ENCODE measurements at places on chromosomes 6 and 20. TPM values are rescaled to one million over a fixed set of nuclear protein-coding genes. Genes with fewer than 3 reads are reported as not detected.

- no peak for DNase-seq
Measured at GRCh38 chr20:47232518-47232917, 124.0 kb downstream of the ZMYND8 start.

DNA sequence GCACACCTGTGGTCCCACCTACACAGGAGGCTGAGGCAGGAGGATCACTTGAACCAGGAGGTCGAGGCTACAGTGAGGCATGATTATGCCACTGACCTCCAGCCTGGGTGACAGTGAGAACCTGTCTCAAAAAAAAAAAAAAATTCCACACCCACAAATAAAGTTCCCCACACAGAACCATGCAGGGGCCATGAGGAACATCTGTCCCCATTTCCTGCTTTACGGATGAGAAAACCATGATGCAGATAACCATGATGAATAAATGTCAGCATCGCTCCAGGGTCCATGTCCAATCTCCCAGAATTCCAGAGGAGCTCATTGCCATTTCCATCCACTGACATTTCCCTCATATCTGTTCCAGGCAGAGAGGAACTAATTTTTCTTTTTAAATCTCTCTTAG is 16.9 kb upstream of the AGPAT4 start:
- no peak for DNase-seq

- peak; percentile 79 for DNase-seq
Measured at GRCh38 chr20:44720997-44721784, 6.0 kb downstream of the CCN5 start.

- no peak for DNase-seq
Measured at GRCh38 chr20:24701027-24701426, 231.6 kb downstream of the SYNDIG1 start.

DNA sequence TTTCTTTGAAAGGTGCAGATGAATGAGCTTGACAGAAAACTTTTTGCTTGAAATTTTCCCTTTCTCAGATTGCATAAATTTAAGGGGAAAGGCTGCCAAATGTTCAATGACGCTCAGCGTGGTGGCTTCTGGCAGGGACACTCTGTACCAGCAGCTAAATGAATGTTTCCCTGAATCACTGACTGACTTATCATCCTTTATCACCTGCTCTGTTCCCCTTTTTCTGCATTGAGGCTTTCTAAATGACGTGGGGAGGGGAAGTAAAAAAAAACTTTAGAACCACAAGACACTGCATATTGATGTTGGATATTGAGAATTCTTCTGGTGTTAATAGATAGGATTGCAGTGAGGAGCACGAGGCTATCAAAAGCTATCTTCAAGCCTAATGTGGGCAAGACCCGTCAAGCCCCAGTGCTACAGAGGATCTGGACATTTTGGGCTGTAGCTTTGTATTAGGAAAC is 46.9 kb upstream of the ENPP5 start:
- no peak for DNase-seq

DNA sequence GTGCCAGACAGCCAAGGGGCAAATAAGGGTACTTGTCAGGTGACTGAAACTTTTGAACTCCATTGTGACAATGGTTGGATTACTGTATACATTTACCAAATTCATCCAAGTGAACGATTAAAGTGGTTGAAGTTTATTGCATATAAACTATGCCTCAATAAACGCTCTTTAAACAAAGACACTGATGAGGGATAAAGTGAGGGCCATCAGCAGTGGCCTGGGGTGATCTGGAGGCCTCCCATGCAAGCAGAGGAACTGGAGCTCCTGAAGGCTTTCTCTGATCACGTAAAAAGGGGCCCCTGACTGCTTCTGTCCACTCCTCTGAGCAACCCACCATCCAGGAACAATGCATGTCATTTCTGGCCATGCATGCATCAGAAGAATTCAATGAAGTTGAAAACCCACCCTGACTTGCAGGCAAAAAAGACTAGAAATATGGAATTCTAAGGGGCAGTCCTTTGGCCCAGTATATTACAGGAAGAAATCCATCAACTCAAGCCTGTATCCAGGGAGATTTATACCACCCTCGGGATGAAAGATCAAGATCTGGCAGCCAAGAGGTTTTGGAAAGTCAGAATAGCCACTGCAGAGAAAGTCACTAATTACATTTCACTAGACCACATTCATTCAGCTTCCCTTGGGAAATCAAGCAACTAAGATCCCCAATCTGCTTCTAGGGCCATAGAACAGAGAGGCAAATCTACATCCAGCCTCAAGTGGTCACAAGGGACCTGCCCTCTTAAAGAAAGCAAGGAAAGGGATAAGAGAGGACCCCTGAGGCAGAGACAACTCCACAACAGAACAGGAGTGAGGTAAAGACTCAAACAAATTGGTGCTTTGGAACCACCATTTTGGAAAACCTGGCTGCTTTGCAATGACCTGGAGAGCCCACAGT is 31.7 kb upstream of the RAB22A start:
- DNase-seq = no peak

- no peak for DNase-seq
Measured at GRCh38 chr6:32223258-32224235, at the start of gene NOTCH4. NOTCH4 (minus strand) TSS chr6:32224067; CDS start chr6:32223928, 139 bp downstream.

DNA sequence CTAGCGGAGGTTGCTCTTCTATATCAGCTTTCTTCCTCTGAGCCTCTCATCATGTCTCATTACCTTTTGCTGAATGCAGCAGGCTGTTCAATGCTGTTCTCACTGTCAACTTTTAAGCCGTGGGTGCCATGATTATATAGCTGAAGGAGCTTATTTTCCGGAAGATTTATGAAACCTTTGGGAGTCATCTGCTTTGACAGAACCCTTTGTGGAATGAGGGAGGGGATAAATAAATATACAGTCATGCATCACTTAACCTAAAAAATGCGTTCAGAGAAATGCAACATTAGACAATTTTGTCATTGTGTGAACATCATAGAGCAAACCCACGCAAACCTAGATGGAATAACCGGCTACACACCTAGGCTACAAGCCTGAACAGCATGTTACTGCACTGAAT is 102.2 kb upstream of the AKAP12 start:
- no peak for DNase-seq

DNA sequence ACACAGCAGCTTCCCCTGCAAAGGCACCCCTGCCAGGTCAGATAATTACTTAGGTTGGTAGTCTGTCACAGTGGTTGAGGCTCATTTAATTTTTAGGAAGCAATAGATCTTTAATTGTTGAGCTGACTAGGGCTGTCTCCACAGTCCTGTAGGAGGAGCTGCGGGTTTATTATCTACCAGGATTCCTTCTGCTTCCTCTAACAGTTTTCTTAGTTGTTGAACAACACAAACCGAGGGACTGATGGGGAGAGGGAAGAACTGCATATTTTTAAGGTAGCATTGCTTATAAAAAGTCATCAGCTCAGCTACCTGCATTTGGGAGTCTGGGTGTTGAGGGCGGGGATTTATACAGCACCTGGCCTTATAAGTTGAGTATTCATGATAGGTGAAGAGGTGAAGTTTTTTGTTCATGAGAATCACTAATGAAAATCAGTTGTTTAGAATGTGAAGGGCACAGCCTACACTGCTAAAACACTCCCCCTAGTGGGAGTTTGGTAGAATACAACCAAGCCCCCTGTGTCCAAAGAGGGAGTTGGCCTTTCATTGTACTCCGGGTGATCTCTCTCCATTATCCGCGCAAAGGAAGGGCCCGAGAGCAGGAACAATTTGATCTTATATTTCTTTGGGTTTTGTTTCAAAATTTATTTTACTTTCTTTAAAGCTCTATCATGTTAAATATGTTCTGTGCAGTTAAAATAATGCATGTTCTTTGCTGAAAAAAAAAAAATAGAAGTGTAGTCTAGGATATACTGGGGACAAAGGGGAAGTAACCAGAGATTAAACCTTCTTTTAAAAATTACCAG is 69.6 kb downstream of the SSR1 start:
- peak; percentile 58 for DNase-seq

- DNase-seq = no peak
Measured at GRCh38 chr20:18986146-18986830, 172.7 kb downstream of the SCP2D1 start.

GRCh38 chr20:40802886-40803285 is 113.8 kb upstream of the MAFB start:
- DNase-seq = no peak

DNA sequence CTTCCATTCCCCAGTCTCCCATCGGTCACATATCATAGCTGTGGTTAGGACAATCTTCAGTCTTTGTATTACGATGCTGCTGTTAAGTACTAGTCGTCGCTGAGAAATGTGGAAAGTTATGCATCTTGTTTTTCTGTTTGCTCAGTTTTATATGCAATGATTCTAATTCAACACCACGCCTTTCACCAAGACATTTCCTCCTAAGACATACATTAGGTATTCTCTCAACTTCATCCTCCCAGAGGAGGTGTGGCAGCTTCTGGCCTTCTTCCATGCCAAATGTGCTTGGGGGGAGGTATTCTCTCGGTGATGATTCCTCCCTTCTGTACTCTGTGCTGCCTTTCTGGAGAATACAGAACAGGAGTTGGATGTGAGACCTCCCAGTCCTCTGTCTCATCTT is 66.1 kb downstream of the B4GALT5 start:
- no peak for DNase-seq

GRCh38 chr6:65071480-65071879 is 635.5 kb downstream of the EYS start:
- DNase-seq = no peak

DNA sequence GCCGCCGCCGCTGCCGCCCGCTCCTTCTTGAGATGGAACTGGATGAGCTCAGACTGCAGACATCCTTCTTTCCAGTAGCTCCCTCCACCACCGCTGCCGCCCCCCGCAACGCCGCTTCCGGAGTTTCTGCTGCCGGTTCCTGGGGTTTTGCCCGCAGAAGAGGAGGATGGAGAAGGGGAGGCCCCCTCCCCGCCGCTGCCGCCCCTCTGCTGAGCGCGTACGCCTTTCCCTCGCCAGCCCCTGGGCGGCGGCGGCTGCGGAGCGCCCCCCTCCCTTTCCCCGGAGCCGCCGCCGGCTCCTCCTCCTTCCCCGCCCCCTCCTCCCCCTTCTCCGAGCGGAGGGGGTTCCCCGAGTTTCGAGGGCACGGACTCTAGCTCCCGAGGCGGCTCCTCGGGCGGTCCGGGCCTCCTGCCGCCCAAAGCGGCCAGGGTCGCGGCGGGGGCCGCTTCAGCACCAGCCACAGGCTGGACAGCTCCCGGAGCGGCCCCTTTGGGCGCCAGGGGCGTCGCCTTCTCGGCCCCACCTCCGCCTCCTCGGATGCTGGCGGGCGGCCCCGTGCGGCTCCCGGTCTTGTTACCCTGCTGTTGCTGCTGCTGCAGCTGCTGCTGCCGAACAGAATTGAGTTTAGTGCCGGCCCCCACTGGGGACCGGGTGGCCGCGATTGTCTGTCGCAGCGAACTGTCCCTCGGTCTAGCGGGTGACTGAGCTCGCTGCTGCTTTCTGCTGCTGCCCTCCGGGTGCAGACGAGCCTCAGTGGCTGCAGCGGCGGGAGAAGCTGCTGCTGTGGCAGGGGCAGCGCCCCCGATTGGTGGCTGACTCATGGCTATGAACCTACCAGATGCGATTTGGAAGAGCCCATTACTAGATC is 3.1 kb downstream of the MTCL3 start:
- DNase-seq = peak; percentile 29

DNA sequence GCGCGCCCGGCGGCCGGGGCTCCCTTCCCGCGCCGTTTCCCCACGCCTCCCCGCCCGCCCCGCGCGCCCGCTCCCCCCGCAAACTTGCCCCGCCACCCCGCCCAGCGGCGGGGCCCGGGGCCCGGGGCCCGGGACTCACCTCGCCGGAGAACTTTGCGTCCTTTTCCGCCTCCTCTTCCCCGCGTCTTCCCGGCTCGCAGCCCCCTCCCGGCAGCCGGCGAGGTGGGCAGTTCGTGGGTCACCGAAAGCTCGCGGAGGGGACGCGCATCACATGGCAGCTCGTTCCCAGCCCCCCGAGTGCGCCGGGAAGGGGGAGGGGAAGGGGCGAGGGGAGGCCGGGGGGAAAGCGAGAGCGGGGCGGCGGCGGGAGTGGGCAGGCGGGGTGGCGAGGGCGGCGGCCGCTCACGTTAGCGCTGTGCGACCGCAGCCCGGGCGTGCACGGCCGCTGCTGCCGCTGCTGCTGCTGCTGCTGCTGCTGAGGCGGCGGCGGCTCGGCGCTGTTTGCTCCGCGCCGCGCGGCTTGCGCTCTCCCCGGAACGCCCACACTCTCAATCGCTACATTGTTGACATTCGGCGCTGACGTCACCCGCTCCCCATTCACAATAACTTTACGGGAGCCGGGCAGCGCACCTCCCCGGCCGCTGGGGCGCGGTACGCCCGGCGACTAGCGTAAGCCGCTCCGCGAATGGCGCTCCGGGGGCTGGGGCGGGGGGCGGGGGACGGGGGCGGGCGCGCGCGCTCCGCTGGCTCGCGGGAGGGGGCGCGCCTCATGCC is at the start of gene BACH2:
BACH2 (minus strand) TSS at position 503 of the 774 bp plus-strand sequence. CDS start 287,999 bp downstream, outside the sequence.
- peak; percentile 75 for DNase-seq

DNA sequence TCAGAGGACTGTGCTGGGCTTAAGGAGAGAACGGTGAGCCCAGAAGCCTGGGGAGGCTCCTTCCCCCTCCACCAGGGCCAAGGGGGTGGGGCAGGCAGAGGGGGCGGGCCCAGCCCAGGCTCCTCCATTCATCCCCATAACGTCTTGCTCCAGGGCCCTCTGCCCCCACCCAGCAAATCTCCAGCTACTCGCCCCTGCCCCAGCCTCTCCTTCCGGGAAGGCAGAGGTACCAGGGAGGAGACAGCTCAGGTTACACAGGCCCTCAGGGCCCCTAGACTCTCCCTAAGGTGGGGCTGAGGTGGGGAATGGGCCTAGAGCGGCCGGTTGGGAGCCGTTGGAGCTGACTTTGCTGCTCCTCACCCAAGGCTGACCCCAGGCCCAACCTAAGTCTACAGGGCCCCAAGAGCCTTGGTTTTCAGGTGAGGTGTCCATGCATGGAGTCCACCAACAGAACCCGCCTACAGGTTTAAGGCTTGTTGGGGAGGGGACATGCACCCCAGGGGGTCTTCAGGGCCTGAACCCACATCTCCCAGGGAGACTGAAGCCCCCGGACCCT is 1.2 kb downstream of the LAMA5 start:
- peak; percentile 61 for DNase-seq

DNA sequence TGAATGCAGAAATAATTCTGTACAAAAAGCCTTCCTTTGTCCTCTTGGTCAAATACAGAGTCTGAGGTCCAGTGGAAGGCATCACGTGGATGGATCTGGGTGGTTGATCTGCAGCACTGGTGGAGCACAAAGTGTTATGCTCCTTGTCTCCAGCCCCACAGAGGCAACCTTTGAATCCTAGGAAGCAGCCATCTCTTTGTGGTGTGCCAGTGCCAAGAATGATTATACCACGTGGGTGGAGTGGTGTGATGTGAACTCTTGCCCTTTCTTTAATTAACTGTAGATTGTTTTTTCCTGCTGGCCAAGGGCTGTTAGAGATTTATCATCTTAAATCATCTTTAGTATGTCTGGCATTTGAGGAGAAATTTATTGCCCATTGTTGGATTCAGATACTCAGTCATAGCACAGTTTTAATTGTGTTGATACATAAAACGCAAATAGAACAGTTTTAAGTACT is 31.1 kb downstream of the NCOA7 start:
- DNase-seq = no peak

GRCh38 chr6:3251462-3252314 is 7.1 kb upstream of the PSMG4 start:
- DNase-seq = peak; percentile 75

- no peak for DNase-seq
Measured at GRCh38 chr20:36579996-36580545, 6.7 kb downstream of the TGIF2 start.

- DNase-seq = no peak
Measured at GRCh38 chr6:113820761-113821160, 36.4 kb upstream of the MARCKS start.

DNMT3B gene
- total RNA-seq = 3.3 TPM

PLA2G7 gene
- not detected for total RNA-seq

MICB gene
- 14.5 TPM for total RNA-seq

FRMD1 gene
- not detected for total RNA-seq

DDO gene
- total RNA-seq = 1.4 TPM

Data from H4 (cell line).